Renal pelvis (tissue), 12 donors: ENCODE measurements at places on chromosomes 11 and 22. TPM values are rescaled to one million over a fixed set of nuclear protein-coding genes. Genes with fewer than 3 reads are reported as not detected.

- DNase-seq: no peak
These were observed 58.0 kb upstream of the MTNR1B start for GRCh38 chr11:92911478-92911877.

GRCh38 chr11:68977781-68978625 lies 2.8 kb downstream of the MRGPRD start:
- no peak for DNase-seq

DNA sequence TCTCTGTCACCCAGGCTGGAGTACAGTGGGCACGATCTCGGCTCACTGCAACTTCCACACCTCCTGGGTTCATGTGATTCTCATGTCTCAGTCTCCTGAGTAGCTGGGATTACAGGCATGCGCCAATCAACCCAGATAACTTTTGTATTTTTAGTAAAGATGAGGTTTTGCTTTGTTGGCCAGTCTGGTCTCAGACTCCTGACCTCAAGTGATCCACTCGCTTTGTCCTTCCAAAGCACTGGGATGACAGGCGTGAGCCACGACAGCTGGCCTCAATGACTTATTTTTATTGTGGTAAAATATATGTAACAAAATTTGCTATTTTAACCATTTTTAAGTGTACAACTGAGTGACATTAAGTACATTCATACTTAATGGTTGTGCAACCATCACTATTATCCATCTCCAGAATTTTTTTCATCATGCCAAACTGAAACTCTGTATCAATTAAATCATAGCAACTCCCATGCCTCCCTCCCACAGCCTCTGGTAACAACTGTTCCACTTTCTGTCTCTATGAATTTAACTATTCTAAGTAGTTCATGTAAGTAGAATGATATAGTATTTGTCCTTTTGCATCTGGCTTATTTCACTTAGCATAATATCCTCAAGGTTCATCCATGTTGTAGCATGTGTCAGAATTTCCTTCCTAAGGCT lies 50.7 kb upstream of the CWF19L2 start:
- no peak for DNase-seq

DNA sequence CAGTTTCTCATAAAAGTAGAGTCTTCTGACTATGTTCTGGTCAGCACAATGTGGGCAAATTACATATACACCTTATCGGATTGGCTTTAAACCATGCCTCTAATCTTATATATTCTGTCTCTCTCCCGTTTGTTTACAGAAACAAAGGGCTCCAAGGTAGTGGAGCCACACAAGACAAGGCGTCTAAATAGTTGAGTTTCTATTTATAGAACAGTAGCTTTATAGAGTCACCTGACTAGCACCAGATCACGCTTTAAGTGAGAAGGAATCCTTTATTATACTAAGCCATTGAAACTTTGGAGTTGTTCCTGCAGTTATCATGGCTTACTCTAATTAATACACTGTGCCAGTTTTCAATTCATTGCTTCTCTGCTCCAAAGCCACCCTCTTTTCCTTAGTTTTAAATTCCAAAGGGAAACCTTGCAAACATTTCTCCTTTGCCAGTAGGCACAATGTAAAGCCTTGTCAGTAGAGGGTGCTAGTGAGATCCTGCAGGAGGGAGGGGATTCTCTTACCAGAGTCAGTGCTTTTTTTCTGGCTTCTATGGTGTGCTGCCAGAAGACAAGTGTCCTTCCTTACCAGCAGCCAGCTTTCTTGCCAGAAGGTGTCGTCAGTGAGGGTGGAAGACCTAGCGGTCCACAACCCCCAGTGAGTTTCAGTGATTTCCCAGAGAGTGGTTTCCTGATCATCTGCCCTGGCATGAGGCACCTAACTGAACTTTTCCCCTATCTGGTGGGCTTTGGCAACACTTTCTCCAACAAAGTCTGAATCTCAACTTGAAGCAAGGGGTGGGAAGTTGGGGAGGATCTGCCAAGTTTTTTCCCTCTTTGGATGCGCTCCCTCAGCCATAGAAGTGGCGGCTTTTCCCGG lies 71.7 kb downstream of the RAB38 start:
- DNase-seq: no peak

DNA sequence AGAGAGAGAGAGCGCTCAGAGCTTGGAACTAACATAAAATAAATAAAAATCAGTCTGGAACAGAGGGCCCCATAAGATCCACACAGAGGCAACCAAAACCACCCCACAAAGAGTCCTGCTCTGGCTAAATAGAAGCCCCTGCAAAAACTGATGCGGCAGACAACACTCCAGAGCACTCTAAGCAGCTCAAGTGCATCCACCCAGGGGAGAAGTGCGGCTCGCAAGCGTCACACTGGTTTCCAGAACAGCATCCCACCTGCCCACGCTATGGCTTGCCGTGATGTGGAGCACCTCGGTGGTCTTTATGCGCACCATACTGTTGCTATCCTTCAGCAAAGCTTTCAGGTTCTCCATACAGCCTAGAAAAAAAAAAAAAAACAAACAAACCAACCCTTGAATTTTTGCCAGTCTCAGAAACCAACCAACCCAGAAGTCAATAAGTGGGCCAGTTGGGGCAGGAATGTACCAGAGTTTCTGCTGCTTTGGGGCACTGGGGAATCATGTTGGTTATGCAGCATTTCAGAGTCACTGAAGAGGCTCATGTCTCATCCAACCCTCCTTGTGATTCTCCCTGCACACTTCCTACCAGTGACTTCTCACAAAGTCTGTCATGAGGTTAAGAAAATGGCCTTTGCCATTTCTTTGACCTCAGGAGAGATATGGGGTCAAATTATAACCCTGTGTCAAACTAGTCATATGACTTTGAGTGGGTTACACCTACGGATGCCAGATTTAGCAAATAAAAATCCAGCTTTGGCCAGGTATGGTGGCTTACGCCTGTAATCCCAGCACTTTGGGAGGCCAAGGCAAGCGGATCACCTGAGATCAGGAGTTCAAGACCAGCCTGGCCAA lies 3.0 kb downstream of the RSPH14 start:
- no peak for DNase-seq

- DNase-seq: no peak
These were observed 8.8 kb downstream of the ASPHD2 start for GRCh38 chr22:26437694-26438392.

GRCh38 chr11:114482114-114482513 lies 42.8 kb downstream of the REXO2 start:
- DNase-seq: no peak

Gene SLC22A25
- polyA plus RNA-seq: not detected

Gene TTC17
- 166 TPM for polyA plus RNA-seq

GRCh38 chr11:61657566-61658290 lies 22.5 kb upstream of the DAGLA start:
- DNase-seq: no peak

Gene A4GALT
- 22.8 TPM for polyA plus RNA-seq

GRCh38 chr11:32838505-32839274 lies 9.0 kb downstream of the PRRG4 start:
- DNase-seq: no peak
